ENCODE measurements at places on chromosomes 3 and 15.

- no peak for DNase-seq
These were observed 235.2 kb downstream of the DTWD1 start for GRCh38 chr15:49855917-49856637.

DNA sequence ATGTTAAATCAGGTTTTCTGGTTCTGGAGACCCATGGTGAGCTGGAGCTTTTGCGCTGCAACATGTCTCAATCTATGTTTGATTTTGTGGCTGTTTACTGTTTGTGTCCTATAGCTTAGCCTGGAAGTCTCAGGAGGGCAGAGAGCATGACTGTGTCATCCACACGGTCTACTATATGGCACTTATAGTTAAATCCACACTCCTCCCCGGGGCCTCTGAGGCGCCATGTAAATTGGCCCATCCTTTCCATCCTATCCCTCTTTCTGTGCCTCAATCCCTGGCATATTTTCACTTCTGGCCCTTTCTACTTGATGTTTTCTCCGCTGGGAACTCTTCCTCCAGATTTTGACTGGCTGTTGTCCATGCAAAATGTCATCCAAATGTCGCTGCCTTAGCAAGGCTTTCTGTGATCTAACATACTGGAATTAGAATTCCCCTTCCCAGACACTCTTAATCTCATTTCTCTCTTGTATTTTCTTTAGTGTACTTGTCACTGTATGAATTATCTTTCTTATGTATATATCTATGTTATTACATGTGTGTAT lies 560.8 kb upstream of the RGMA start:
- no peak for DNase-seq

DNA sequence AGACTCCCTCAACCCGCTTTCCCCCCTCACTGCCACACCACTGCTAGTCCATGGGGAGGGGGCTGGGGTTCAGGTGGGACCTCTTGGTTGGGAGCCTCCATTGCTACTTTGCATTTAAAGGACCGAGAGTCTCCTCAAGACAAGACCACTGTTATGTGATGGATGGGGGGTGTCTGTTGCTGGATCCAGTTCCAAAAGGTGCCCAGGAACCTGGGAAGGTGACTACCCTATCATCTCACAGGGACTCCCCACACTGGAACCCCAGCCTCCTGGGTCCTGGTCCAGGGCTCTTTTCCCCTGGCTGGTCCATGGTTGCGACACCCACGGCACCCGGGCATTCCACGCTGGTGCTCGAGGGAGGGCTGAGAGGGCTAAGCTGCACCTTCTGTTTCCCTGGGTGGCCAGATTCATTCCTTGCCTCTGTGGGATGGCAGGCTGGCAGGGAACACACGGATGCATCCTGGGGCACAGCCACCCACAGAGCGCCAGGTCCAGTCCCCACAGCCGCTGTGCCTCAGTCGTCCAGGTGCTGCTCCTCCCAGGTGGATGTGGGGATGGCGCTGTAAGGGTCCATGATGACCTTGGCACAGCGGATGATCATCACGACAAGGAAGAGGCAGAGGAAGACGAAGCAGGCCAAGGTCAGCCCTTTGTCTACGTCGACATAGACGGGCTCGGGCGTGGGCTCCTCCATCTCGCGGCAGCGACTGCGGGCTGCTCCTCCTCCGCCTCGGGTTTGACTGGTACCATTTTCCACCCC lies 48.6 kb downstream of the FAH start:
- no peak for DNase-seq

GRCh38 chr15:90560229-90560776 lies 30.6 kb downstream of the CRTC3 start:
- DNase-seq, result no peak

- DNase-seq, result no peak
These were observed 89.1 kb downstream of the OSBPL10 start for GRCh38 chr3:31891876-31892455.
